ENCODE measurements at places on chromosomes 5 and 9. TPM values are rescaled to one million over a fixed set of nuclear protein-coding genes. Genes with fewer than 3 reads are reported as not detected.

GAPT gene
- not detected for total RNA-seq

IFNE gene
- total RNA-seq = 1.4 TPM

GRM6 gene
- not detected for total RNA-seq

HEMGN gene
- not detected for total RNA-seq

GRXCR2 gene
- not detected for total RNA-seq

PROB1 gene
- total RNA-seq = 0.19 TPM

PCDHA11 gene
- 0.08 TPM for total RNA-seq

MYOZ3 gene
- total RNA-seq = not detected

TLN1 gene
- total RNA-seq = 115 TPM

RHOBTB3 gene
- 10.4 TPM for total RNA-seq

LECT2 gene
- not detected for total RNA-seq

LHX2 gene
- 5.5 TPM for total RNA-seq

COL15A1 gene
- total RNA-seq = 0.39 TPM

SPEF2 gene
- total RNA-seq = 2.0 TPM

FOXI1 gene
- total RNA-seq = not detected

PCDHB3 gene
- total RNA-seq = not detected

RIGI gene
- total RNA-seq = 2.9 TPM

SELENOP gene
- total RNA-seq = not detected

SPATA31A3 gene
- not detected for total RNA-seq

CCDC192 gene
- total RNA-seq = not detected

LTC4S gene
- not detected for total RNA-seq

Measured in A549 treated with RU486 at 1 μM for 4 hours (cell line).